PC-3 (cell line): ENCODE measurements at places on chromosomes 2 and 18. TPM values are rescaled to one million over a fixed set of nuclear protein-coding genes. Genes with fewer than 3 reads are reported as not detected.

DNA sequence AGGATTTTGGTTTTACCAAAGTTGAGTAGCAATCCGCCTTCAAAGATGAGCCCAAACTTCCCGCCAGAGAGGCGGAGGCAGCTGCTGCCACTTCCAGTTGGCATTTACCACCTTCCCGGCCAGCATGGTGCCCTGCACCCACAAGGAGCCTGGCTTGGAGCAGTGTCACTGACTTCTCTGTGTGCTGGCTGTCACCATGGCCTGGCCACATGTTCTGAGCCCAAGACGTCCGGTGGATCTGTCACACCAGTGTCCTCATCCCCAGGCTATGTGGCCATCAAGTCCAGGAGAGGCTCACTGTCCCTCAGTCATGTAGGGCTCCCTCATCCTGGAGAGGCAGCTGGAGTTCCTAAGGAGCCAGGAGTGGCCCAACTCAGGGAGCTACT is 100.6 kb downstream of the ACKR3 start:
- no peak for DNase-seq

- no peak for DNase-seq
These were observed 66.4 kb upstream of the MMADHC start for GRCh38 chr2:149653831-149654445.

- no peak for DNase-seq
These were observed 335.1 kb upstream of the SKOR2 start for GRCh38 chr18:47586418-47587070.

GRCh38 chr2:58127111-58127510 is 80.5 kb downstream of the VRK2 start:
- no peak for DNase-seq

GRCh38 chr2:186135686-186136085 is 350.4 kb upstream of the ZC3H15 start:
- DNase-seq: peak; percentile 38

DNA sequence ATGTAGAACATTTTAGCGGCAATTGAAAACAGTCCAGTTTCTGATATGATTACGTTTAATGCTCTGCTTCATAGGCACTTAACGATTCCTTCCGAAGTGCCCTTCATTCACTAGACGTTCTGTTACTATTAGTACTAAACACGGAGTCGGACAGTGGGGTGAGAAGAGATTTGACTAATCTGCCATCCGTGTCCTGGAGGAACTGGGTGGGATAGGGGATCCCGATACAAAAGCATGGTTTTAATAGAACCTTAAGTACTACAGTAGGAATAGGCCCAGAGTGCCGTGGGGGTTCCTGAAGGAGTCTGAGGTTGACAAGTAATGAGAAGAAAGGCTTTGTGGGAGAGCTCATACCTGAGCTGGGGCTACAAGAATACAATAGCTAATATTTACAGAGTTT is 631 bp downstream of the MORN2 start:
- DNase-seq: no peak

GRCh38 chr2:140353541-140353940 is 1573.4 kb upstream of the NXPH2 start:
- peak; percentile 90 for DNase-seq

DNA sequence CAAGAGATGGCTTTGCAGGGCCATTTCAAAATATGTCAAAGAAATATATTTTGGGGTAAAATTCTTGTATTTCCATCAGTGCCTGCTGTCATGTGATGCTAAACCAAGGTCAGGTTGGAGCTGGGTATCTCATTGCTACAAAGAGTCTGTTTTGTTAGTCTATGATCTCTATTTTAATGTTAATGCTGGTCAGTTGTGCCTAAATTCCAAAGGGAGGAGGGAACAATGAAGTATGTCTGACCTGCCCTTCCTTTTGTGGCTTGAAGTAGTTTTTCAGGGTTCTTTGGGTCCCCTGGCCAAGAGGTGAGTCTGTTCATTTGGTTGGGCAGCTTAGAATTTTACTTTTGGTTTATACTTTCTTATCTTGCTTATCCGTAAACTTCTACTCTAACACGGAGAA is 61.6 kb upstream of the DYNAP start:
- no peak for DNase-seq

- no peak for DNase-seq
These were observed 98.4 kb downstream of the CDK15 start for GRCh38 chr2:201904538-201905420.

DNA sequence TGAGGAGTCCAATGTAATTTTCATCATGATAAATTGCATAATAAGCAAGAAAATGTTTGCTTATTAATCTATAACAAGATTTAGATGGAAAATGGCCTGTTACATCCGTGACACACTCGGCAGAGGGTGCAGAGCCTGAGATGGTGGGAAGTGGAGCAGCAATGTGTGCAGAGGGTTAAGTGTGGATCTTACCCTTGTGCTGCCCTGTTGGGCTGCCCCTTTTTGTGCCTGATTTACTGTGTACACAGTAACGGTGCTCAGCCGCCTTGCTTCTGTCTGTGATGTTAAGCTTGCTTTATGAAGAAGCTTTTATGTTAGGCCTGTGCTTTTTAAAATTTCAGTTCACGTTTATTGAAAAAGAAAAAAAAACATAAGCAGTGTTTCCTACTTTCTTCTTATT is 220.2 kb upstream of the BOD1L2 start:
- no peak for DNase-seq

GRCh38 chr18:37388413-37388812 is 177.2 kb downstream of the CELF4 start:
- DNase-seq: no peak

DNA sequence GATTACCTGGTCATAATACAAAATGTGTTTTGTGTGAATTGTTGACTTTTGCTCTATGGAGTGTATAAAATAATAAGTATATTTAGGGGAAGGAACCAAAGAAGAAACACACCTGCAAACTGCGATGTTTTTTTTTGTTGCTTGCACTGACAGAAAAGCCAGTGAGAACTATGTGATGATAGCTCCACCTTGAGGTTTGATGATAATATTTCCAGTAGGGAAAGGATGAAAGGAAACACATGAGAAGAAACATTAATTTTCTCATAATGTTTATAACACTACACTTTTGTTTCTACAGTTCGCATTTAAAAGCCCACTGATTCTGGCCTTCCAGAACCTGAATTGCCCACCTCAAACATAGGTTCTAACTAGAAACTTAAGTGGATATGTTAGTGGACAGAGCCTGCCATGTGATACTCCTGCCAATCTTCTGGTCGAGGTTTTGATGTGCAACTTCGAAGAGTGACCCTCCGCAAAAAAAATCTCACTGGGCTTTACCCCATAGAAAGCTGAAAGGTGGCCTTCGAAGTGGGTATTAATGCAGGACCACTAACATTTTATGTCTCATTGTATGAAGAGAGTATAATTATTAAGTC is 476.4 kb upstream of the SPHKAP start:
- peak; percentile 76 for DNase-seq

- DNase-seq: no peak
These were observed 22.2 kb downstream of the FAM110C start for GRCh38 chr2:24107-24506.

DNA sequence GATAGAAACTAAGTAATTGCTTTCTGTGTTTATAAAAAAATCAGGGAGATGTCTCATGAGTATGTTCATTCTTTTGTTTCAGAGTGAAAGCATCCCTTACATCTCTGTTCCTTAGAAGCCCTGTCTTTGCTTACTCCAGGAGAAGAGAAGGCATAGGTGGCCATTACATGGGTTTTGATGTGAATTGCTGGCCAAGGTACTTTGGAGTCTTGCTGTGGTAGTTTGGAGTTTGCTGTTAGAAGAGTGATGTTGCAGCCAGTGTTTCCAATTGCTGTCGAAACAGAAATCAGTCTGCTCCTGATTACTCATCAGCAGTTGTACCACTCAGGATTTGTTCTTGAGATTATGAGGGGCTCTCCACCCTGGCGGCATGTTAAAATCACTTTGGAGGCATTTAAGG is 97.8 kb upstream of the KLHL14 start:
- no peak for DNase-seq

DNA sequence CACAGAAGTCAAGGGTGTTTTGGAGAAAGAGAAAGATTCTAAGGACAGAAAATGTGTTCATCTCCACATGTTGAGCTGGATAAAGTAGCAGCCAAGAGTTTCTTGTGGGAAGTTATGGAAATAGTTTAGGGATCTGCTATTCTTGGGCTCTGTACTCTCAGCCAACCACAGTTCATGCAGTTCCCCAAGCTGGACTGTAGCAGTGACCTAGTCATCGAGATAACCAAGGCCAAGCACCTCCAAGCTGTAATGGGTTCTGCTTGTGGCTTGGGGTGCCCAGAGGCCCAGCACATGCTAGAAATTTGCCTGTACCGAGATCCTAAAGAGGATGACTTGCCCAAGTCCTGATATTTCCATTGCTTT is 91.9 kb upstream of the RASGRP3 start:
- no peak for DNase-seq

DNA sequence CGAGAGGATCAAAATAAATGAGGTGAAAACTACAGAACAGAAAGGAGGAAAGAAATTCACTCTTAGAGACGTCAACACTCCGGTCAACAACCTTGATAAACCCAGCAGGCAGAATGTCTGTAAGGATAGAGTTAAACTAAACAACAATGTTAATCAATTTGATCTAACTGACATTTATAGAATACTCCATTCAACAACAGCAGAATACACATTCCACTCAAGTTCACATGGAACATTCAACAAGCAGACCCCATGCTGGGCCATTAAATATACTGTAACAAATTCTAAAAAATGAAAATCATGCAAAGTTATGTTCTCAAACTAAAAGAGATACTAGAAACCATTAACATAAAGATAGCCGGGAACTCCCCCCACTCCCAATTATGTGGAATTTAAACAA is 41.8 kb downstream of the FAM210A start:
- DNase-seq: no peak

DNA sequence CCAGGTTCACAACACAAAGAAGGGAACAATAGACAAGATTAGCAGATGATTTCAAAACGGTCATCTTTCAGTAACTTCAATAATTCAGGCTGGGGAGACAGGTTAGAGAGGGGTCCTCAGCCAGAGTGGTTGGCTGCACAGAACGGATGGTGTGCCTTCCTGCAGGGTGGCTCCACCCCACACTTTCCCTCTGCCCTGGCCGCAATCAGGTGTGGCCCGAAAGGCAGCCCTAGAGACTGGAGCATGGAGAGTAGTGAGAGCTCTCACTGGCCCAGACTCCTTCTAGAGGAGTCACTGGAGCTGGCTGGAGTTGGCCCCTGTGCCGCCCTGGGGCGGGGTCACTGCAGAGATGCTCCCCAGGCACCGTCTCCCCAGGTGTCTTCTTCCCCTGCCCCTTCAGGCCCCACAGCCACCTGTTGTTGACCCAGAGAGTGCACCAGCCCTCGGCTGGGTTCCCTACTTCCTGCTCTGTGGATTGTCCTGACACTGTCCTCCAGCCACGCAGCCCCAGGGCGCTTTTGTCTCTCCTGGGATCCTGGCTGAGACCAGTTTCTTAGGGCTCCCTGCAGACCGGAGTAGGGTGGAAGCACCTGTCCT is 126.8 kb downstream of the PXDN start:
- peak; percentile 41 for DNase-seq

- no peak for DNase-seq
These were observed 27.0 kb upstream of the SCN1A start for GRCh38 chr2:166154685-166155338.

- no peak for DNase-seq
These were observed 27.4 kb downstream of the ASB18 start for GRCh38 chr2:236236559-236237452.

GRCh38 chr2:157838442-157839161 is 37.5 kb downstream of the ACVR1 start:
- peak; percentile 71 for DNase-seq

DNA sequence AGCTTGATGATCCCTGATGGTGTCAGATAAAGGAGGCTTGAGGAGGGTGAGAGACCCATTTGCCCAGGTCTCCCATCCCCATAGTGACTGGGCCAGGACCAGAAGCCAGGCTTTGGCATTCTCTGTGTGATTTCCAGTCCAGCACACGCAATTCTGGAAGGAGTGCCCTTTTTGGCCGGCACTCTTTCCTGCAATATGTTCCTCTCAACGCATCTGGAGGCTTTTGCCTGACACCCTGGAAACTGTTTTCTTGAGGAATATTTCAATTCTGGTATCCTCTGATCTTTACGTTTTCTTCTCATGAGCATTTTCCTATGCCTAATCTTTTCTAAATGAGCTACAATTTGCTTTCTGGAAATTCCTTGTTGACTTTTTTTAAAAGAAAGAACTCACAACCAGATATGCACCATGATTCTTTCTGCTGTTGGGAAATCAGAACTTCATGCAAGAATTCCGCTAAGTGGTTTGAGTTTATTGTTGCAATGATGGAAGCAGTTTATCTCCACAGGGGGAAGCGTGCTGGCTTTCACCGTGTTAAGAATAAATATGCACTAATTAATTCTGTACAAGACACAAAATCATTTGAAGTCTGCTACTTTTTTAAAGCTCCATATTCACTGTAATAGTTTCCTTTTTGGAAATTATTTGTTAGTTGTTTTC is 143.7 kb downstream of the NAPG start:
- DNase-seq: no peak

GRCh38 chr18:46859855-46860254 is 57.5 kb downstream of the PIAS2 start:
- no peak for DNase-seq

- DNase-seq: no peak
These were observed 176.9 kb upstream of the NRP2 start for GRCh38 chr2:205505371-205505770.

DNA sequence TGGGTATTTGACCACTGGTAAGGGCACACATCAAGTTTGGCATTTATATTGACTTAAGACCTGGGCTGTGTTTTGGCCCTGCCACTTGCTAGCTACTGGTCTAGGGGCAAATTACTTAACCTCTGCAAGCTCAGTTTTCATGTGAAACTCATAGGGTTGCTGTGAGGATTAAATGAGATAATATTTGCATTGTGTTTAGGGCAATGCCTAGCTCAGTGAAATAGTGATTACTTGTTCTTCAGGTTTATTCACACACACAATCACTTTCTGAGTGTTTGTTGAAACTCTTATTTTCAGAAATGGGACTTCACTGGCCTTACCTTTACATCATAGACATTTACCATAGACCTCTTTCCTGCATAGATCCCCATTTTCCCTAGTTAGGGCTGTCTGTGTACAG is 12.3 kb downstream of the CERS6 start:
- DNase-seq: no peak

The OSBPL6 gene
- total RNA-seq: 2.8 and 4.0 TPM in 2 replicates

The AUP1 gene
- 218 and 233 TPM in 2 replicates for total RNA-seq

The WIPF1 gene
- 0.29 and 1.5 TPM in 2 replicates for total RNA-seq

The ACMSD gene
- total RNA-seq: not detected in 2 replicates

The EGR4 gene
- total RNA-seq: not detected in 2 replicates

The C2orf66 gene
- total RNA-seq: 0.51 TPM in 1 of 2 replicates, not detected in the other

The PRKAG3 gene
- total RNA-seq: not detected in 2 replicates

The KIAA1328 gene
- total RNA-seq: 1.6 and 4.4 TPM in 2 replicates
